Muscle of arm (tissue), 14 donors: ENCODE measurements at places on chromosomes 2 and 18. TPM values are rescaled to one million over a fixed set of nuclear protein-coding genes. Genes with fewer than 3 reads are reported as not detected.

GRCh38 chr2:240627736-240628506 lies 2.6 kb downstream of the GPR35 start:
- no peak for DNase-seq

DNA sequence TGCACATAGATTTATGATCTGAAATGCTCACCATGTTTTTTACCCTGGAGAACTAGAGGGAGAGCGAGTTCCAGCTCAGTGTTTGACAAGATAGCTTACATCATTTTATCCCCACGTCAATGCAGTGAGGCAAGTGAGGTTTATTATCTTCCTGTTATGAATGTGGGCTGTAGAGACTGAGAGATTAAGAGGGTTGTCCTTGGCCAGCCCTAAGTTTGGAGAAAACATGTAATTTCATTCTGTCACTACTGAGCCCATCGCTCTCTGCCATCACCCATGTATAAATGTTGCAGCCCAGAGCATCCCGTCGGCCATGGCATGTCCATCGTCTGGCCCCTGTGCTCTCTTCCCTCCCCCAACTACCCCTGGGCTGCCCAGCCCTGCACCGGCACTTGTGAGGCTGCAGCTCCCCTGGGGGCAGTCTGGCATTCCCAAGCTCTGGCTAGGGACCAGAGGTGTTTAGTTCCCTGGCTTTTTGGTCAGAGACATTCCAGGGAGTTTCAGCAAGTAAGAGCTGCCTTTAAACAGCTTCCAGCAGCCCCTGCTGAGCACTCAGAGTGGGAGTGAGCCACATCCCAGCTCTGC lies 136.7 kb downstream of the ANTXR1 start:
- peak; percentile 71 for DNase-seq

The UGT1A8 gene
- polyA plus RNA-seq, result not detected

The SERPINB11 gene
- not detected for polyA plus RNA-seq
